ENCODE measurements at places on chromosomes 6 and 20.
A peak's percentile ranks its signal among the peaks of the same experiment; 100 is the strongest.

DNA sequence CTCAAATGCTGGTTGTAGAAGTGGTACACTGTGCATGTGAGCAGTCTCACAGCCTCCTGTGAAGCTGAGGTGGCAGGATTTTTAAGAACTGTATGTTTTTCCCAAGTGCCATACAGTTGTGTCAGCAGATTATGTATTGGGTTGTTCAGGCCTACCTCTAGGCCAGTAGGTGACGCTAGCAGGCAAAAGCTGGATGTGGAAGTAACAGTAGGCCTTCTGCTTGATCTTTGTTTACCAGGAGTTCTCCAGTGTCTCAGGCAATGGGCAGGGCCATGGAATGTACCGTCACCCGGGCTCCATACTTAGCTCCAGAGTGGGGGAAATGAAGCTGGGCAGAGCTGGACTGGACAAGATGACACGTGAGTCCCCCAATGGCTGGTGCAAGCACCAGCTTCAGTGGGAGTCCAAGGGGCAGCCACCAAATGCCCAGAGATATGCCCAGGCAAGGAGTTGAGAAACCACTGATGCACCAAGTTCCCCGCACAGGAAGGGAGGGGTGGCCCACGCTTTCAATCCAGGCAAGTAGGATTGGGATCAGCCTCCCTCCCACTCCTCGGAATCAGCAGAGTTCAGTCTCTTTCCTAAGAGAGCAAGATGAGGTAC, 289.7 kb downstream of the HTR1B start:
- DNase-seq: no peak

GRCh38 chr20:11780765-11781369, 136.8 kb upstream of the BTBD3 start:
- no peak for DNase-seq

DNA sequence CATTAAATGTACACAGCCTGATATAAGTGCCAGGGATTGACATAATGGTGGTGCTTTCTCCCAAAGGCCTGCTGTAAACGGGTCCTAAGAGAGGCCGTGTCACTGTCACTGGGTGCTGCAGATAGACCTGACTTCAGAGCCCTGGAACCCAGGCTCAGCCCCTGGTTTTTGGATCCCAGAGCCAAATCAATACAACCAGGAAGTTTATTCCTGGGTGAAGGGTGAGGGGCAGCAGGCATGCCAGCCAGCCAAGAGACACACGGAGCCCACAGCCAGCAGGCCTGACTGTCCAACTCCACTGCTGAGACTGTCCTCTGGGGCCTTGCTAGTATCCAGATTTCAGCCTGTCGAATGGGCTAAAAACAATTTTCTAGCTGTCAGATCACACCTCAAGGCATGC, 12.8 kb upstream of the ARMC12 start:
- DNase-seq: no peak

DNA sequence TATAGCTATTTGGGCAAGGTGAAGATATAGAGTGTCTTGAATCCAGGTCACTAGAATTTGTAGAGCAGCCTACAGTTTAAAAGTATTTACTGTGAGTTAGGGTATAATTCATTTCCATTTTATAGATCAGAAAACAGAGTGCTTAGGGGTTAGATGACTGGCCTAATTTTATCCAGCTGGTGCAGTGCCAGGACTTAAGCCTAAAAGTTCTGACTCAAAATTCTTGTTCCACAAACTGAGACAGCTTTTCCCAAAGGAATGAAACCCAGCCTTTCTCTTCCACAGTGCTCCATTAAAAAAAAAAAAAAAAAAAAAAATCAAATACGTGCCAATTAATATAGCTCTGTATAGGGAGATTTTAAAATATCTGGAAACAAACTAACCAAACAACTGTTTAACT, 441.0 kb upstream of the MARCKS start:
- DNase-seq: no peak

- DNase-seq: no peak
Observed at GRCh38 chr6:79423216-79423615, 114.0 kb downstream of the LCA5 start.

DNA sequence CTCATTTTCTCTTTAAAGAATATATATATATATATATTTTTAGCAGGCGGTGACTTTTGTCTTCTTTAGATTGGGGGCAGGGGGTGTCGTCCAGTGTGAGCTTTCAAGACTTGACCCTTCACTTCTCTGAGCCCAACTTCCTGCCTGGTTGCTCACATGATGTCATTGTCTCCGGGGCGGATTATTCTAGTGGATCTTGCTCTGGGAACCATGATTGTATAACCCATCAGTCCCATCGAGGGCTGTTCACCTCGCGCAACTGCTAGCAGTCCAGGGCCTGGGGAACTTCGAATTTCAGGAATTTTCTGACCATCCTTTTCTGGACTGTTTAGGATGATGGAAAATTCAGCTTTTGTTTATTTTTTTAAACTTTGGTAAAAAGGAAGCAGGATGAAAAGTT, 1.0 kb downstream of the IGF2R start:
- DNase-seq: peak; percentile 85

Measured in large intestine (tissue), 12 donors.